Fibroblast of skin of right biceps (primary cell): ENCODE measurements at places on chromosomes 3 and 15.

DNA sequence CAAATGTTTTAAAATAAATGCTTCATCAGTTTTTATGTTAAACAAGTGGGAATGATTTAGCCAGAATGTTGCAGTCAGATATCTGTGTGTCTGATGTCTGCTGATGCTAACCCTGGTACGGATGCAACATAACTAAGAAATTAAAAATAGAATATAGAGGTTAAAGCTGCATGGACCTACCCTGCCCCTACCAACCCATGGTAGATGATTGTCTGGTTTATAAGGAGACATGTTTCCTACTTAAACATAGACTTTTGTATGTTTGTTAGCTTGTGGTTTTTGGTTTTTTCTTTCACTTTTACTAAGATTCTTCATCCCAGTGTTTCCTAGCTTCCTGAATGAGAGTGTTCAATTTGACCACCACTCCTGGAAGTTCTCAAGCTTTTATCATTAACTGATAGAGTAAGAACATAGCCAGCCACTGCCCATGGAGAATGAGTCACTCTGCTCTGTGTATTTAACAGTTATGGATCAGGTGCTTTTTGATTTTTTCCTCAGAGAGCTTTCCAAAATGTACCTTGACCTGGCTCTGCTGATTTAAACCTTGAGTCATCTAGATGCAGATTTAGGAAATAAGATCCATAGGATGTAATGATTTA, 70.7 kb upstream of the VEPH1 start:
- DNase-seq: no peak

DNA sequence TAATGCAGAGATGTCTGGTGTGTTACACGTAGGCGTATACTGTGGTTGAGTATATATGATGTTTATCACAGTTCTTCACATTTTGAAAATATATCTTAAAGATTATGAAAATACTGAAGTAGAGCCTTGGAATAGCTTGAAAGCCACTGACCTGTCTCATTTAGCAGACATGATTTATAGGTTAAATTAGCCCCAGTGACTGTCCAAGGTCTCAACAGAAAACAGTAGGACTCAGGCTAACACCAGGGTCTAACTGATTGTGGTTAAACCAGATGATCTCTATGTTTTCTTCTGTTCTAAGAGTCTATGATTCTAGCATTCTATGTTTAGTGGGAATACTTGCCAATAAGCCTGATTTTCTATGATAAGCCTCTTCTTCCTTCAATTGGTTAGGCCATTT, 166.4 kb upstream of the NR2E3 start:
- DNase-seq: no peak

DNA sequence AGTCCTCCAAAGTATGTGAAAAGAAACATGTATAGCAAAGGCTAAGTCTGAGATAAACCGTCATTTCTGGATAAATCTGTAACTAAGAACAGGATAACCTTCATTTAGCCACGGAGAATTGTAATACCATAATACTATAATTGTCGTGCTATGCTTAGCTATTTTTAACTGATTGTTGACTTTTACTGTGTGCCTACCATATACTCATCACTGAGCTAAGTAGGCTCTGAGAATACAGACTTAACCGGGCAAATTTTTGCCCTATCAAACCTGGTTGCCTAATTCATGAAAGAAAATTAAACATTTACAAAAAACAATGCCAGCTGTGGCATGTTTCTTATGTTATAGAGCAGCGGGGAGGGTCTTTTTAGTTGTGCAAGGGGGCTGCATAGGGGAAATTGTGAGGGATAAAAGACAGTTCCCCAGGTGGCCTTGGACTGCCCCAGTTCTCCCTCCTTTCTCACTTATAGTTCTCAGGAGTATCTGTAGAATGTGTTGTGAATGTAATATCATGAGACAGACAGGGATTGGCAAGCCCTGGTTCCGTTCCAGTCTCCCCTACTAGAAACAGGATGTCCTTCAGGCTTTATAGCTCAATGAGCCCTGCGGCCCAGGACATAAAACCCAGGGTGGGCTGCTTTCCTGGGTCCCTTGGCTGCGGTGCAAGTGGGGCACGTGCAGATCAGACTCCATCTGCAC, 318.5 kb downstream of the GBE1 start:
- no peak for DNase-seq

DNA sequence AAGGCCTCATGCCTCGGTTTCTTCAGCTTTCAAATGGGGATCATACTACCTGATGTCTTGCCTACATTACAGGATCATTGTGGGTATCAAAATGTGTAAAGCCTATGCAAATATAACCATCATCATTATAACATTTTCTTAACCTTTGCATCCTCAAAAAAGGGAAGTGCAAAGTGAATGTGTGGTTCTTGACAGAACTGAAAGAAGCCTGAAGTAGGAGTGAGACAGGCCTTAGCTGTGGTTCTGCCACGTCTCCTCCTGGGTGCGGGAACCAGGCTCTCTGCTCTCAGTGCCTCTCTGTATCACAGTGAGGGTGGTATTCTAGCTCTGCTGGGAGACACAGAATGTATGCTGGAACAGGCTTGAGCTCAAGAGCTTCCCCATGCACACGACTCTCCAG, 316.9 kb upstream of the ICE2 start:
- no peak for DNase-seq

GRCh38 chr3:85821130-85821756, 862.5 kb downstream of the CADM2 start:
- DNase-seq: peak; percentile 5

- no peak for DNase-seq
Measured at GRCh38 chr15:81751816-81752545, 293.8 kb downstream of the MEX3B start.

DNA sequence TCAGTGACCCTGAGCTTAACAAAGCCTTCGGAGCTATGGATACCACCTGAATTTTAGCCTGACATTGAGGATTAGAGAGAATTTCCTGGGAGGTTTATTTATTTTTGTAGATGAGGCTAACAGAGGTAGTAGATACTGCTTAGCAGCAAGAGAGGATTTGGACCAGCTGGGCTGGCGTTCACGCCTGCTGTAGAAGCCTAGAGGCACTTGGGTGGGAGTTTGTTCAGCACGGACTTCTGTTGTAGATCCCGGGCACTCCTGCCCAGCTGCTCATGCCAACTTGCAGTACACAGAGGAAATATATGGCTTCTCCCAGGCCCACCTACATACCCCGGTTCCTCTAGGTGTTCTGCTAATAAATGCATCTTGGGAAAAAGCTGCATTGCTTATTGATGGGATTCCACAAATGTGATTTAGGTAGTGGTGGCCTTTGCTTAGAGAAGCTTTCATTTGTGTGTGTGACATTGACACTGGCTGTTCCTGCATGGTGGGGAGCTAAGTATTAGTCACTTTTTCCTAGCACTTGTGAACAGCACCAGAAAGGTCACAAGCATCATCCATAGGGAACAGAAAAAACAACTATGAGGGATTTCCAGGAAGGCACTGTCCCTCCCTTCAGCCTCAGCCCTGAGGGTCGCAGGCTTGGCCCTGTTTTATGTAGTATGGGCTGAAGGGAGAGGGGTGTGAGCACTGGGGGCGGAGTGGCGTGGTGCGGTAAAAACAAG, 324.8 kb upstream of the LRRFIP2 start:
- DNase-seq: no peak

DNA sequence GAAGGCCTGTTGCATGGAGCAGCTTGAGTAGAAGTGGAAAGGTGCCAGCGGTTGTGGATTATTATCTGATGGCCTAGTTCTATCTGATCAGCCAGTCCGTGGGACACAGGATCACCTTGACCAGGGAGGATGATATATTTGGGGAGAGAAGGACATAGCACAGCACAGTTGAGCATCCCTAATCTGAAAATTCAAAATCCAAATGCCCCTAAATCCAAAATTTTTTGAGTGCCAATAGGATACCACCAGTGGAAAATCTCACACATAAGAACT, 6.0 kb downstream of the CSPG4 start:
- DNase-seq: no peak

DNA sequence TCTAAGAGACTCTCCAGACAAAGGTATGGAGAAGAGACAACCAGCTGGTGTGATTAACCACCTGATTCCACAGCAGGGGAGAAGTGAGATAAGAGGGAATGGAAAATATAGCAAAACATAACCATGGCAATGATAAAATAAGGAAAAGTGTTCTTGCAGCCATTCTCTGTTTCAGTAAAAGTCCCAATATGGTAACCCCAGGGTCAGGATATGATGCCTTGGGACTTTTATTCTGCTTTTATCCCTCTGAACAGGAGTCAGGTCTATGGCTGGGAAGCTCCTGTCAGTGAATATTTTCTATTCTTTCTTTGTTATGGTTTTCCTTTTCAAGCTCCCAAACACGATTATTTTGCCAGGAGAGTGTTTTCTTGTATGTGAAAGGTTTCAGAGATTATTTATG, 94.2 kb downstream of the SLC9A9 start:
- no peak for DNase-seq

GRCh38 chr15:61051569-61052031, 177.5 kb downstream of the RORA start:
- peak; percentile 84 for DNase-seq

GRCh38 chr3:27861046-27862036, 139.2 kb upstream of the EOMES start:
- DNase-seq: no peak

DNA sequence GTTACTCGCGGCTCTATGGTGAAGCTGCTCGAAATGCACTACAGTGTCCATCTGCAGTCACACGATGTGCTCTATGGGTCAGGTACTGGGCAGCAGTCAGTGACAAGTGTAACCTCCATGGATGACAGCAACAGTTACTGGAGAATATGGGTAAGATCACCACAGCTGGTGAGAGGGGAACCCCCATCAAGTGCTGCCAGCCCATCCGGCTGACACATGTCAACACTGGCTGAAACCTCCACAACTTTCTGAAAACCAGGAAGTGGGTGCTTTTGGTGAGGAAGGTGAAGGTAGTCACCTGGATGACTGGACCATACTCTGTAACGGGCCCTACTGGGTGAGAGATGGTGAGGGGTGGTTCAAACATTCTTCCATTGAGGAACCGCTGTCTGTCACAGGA, 87.4 kb upstream of the C15orf39 start:
- DNase-seq: no peak

- no peak for DNase-seq
Measured at GRCh38 chr15:44668921-44669320, 5.5 kb upstream of the SPG11 start.

- no peak for DNase-seq
Measured at GRCh38 chr15:51302480-51302879, 35.9 kb downstream of the CYP19A1 start.

GRCh38 chr15:64105113-64105704, 9.4 kb downstream of the SNX1 start:
- DNase-seq: no peak

- DNase-seq: no peak
Measured at GRCh38 chr3:102112704-102113230, 263.5 kb downstream of the NFKBIZ start.

DNA sequence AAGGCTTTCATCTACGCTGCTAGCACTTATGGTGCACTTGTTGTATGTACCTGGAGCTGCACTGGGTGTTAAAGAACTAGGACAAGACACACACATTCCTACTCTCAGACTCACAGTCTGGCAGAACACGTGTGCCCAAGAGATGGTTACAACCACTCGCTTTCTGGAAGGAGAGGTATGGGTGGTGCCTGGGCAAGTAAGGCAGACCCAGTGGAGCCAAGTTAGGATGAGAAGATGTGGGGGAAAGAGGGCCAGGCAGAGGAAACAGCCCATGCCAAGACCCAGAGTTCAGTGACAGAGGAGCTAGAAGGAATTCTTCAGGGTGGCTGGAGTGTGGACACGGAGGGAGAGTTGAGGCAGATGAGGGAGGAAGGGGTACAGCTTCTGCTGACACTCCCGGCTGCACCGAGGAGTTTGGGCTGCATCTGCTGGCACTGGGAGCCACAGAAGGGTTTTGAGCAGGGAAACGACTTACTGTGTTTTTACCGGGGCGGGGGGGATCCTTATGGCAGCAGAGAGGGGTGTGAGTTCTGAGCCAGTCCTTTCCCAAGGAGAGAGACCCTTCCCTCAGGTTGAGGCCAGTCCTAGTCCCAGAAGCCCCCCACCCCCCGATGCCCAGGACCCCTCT, 59.0 kb downstream of the GRIP2 start:
- DNase-seq: no peak

DNA sequence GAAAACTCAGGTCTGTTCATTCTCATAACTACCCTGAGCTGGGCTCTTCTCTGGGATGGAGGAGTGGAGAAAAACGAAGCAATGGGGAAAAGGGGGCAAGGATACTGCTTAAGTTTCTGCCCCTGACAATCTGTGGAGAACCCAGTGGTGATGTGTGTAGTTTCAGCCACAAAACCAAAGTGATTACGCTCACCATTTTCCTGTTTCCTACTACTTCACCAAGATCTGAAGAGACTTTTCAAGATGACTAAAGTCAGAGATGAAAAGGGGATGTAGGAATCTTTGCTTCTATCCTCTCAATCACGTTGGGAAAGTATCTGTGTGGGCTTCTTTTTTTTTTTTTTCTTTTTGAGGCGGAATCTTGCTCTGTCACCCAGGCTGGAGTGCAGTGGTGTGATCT, 8.3 kb upstream of the UBE2E1 start:
- no peak for DNase-seq

DNA sequence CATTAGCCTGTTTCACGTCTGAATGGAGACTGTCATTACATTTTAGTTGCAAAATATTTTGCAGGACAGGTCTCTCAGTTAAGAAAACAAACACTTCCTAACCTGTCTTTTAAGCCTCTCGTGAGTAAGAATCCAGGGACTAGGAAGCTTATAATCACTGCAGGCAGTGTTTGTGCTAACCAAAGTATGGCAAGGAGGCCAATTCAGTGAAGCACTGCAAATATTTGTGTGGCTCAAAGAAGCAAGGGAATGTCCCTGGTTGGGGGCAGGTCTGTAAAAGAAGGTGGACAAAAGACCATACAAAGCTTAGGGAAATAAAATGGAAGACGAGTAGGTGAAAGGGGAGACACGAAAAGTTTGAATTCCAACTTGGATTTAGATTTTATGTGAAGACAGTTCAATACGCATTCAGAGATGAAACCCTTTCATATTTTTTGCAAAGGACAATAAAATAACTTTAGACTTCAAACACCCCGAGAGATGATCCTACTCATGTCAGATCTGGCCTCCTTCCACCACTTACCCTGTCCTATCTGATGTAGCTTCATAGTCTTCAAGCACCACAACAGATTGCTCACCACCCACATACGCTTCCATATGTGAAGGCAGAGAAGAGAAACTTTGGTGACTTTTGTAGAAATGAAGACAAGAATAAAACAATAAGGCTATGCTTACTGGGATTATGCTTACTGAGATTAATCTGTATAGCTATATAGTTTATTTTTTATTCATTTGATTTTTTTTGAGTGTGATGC, 240.9 kb downstream of the TUSC7 start:
- DNase-seq: no peak

DNA sequence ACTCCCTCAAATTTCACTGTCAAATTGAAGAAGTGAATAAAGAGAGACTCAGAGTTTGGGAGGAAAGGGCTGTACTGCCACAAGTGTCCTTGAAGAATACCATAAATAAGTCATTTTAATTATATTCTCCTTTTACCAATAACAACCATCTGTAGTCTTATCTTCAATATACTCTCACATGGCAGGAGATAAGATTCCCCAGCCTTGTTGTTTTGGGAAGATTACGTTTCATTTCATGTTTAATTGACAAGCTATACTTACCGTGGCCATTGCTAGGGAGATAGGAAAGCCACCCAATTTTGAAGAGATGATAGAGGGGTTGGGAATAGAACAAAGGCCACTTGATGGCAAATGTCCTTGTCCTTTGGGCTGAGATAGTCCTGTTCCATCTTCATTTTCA, 2.3 kb downstream of the MINDY4B start:
- DNase-seq: no peak
